ENCODE measurements at places on chromosomes 6 and 20. TPM values are rescaled to one million over a fixed set of nuclear protein-coding genes. Genes with fewer than 3 reads are reported as not detected.

The OR2H2 gene
- not detected for total RNA-seq

The ANGPT4 gene
- not detected for total RNA-seq

The CCN6 gene
- not detected for total RNA-seq

The DUSP22 gene
- 8.2 TPM for total RNA-seq

The SLC32A1 gene
- not detected for total RNA-seq

The OR2H1 gene
- not detected for total RNA-seq

The C20orf202 gene
- not detected for total RNA-seq

GRCh38 chr6:87606199-87606598 is 16.3 kb downstream of the ORC3 start:
- no peak for DNase-seq

DNA sequence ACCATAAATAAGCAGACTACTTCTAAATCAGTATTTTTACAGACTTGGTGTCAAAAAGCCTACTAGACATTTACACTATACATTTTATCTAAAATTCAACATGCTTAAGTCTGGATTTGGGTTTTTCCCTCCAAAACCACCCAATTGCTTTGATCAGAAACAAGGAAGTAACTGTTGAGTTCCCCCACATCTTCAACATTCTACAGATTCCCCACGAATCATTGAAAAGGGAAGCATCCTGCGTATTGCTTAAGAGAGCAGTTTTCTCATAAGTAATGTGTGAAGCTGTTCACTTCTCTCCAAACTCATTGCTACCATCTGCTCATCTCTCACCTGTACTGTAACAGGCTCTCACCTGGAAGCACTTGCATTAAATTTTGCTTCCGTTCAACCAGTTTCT is 36.4 kb upstream of the RNF144B start:
- DNase-seq = no peak

DNA sequence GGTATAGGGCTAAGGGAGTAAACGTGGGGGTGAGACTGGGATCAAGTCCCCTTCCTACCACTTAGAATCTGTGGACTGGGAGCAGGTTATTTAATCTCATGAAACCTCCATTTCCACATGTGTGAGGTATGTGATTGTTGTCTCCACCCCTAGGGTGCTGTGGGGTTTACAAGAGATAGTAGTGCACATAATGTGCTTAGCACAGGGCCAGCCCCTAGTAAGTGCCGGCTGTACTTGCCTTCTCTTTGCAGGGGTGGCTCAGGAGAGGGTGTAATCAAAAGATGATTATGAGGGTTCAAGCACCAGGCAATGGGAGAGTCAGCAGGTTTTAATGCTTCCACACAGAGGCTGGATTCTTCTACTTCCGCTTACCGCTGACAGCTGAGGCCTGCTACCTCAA is 6.9 kb downstream of the NT5E start:
- no peak for DNase-seq

DNA sequence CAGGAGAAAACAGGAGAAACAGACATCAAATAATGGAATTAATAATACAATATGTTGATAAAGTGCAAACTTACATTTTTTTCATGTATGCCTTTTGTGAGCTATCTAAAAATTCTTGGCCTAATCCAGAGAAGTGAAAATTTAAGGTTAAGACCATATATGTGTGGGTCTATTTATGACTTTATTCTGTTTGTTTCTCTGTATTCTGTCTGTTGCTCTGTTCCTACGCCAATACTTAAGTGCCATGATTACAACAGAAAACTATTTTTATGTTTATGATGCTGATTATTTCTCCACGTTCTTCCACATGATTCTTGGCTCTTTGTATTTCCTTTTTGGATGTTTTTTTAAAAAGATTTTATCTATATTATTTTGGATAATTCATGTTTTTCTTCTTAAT is 109.6 kb upstream of the MAP3K4 start:
- DNase-seq = no peak

DNA sequence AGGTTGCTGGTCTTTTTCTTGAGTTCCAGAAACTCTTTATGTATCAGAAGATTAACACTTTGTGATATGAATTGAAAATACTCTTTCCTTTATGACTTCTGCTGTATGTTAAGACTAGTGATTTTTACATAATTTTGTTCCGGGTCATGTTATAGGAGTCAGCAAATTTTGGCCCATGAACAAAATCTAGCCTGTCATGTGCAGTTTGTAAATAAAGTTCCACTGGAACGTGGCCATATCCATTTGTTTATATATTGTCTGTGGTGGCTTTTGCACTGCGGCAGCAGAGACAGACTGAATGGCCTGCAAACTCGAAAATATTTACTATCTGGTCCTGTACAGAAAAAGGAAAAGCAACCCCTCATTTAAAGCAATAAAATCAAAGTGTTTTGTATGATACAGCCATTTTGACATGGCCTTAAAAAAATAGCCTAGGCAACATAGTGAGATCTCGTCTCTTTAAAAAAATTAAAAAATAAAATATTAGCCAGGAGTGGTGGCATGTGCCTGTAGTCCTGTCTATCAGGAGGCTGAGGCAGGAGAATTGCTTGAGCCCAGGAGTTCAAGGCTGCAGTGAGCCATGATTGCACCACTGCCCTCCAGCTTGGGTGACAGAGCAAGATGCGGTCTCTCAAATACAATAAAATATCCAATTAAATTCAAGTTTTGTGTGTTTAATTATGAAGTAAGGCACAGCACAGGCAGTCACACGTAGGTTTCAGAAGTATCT is 36.9 kb downstream of the SNX9 start:
- no peak for DNase-seq

DNA sequence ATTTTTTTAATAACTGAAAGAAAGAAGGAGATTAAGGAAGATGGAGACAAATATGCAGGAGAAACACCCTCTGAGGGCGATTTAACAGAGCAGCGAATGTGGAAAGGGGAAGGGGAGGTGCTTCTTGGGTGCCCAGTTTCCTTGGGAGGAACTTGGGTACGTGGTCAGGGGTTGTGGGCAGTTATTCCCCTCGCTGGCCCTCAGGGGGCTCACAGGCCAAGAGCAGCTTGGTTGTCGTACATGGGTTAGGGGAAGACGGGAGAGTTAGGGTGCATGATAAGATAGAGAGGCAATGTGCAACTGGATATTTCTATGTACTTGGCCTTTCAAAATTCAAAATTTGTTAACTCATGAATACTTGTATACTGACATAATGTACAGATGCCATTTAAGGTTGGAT is 7.0 kb upstream of the TUBB2A start:
- no peak for DNase-seq

DNA sequence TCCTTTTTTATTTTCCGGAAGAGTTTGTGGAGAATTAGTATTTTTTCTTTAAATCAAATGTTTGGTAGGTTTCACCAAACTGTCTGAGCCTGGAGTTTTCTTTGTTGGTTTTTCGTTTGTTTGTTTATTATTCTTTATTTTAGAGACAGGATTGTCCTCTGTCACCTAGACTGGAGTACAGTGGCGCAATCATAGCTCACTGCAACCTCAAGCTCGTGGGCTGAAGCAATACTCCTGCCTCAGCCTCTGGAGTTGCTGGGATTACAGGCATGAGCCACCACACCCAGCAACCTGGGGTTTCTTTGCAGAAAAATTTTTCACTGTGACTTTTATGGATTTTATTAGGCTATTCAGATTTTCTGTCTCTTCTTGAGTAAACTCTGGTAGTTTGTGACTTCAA is 120.2 kb upstream of the LOC128125822 start:
- no peak for DNase-seq

GRCh38 chr6:157216570-157216969 is 106.7 kb downstream of the TMEM242 start:
- DNase-seq = no peak

GRCh38 chr6:28429781-28430180 is 13.5 kb downstream of the ZSCAN23 start:
- DNase-seq = no peak

- no peak for DNase-seq
These were observed 465.8 kb downstream of the FRK start for GRCh38 chr6:115594891-115595290.

GRCh38 chr20:14830466-14830865 is 493.1 kb upstream of the FLRT3 start:
- DNase-seq = no peak

- DNase-seq = no peak
These were observed 18.9 kb upstream of the TRAM2 start for GRCh38 chr6:52595796-52596130.

DNA sequence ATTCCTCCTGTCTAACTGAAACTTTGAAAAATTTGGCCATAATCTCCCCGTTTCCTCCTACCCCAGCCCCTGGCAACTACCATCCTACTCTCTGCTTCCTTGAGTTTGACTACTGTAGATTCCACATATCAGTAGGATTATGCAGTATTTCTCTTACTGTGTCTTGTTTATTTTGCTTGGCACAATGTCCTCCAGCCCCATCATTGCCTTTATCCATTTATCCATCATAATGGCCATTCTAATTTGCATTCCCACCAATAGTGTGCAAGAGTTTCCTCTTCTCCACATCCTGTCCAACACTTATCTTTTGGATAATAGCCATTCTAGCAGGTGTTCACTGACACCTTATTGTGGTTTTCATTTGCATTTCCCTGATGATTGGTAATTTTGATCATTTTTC is 202.3 kb downstream of the THBS2 start:
- DNase-seq = peak; percentile 49

DNA sequence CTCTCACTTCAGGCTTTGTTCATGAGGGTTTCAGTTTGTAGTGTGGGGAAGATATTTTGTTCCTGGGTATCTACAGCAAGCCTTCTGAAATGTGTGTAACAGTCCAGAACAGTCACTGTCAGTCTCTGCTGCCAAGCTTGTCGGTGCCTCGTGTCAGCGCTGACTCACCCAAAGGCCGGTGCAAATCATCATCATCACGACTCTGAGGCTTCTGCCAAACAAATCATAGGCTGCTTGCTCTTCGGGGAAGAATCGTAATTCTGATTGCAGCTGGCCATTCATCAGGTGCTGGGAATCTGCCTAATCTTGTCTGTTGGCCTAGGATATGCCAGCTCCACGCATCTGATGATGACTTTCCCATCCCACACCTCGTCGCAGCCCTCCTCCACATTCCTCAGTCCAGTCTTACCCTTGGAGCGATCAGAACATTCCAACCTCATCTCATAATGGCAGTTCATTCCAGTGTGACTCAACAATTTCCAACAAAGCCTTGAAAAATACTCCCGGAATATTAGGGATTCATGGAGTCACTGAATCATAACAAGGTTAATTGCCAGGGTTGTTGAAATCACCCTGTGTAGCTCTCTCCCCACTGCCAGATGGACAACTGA is 40.9 kb downstream of the ALDH8A1 start:
- peak; percentile 100 for DNase-seq

DNA sequence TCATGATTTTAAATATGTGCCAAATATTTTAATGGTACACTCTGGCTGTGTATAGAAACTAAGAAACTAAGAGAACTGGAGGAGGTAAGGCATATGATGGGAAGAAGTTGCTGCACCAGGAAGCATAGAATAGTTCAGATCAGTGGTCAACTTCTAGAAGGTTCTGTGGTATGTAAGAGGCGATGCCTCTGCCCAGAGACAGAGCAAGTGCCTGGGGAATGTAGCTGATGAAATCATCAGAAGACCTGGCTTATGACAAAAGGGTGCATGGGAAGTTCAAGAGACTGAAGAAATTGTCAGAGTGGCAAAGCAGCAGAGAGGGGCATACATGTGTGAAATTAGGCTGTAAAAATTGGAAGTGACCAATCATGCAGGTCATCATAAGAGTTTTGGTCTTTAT is 580.8 kb downstream of the BMP2 start:
- no peak for DNase-seq

GRCh38 chr20:5222919-5223634 is 93.7 kb downstream of the PROKR2 start:
- DNase-seq = peak; percentile 69

- no peak for DNase-seq
These were observed 22.3 kb downstream of the HTR1E start for GRCh38 chr6:86959656-86960055.

- no peak for DNase-seq
These were observed 46.2 kb upstream of the MDGA1 start for GRCh38 chr6:37743926-37744325.

DNA sequence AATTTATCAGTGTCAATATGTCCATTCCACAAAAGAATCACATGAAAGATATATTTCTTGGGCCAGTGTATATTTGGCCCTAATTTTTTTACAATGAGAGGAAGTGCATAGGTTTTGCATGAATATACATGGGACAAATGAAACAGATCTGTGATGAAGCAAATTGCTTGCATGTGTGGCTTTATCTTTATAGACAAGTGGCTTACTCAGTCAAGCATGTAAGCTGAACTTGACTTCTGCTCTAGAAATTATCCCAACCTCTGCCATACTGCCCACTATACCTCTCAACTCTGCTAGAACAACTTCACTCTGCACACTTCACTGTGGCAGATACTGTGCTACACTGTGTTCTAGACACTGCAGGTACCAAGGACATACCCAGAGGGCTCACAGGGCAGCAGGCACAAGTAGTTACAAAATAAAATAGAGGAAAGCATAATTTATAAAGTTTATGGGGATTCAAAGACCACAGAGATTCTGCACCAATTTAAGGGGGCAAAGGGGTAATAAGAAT is 349.2 kb upstream of the HSF2 start:
- DNase-seq = no peak

DNA sequence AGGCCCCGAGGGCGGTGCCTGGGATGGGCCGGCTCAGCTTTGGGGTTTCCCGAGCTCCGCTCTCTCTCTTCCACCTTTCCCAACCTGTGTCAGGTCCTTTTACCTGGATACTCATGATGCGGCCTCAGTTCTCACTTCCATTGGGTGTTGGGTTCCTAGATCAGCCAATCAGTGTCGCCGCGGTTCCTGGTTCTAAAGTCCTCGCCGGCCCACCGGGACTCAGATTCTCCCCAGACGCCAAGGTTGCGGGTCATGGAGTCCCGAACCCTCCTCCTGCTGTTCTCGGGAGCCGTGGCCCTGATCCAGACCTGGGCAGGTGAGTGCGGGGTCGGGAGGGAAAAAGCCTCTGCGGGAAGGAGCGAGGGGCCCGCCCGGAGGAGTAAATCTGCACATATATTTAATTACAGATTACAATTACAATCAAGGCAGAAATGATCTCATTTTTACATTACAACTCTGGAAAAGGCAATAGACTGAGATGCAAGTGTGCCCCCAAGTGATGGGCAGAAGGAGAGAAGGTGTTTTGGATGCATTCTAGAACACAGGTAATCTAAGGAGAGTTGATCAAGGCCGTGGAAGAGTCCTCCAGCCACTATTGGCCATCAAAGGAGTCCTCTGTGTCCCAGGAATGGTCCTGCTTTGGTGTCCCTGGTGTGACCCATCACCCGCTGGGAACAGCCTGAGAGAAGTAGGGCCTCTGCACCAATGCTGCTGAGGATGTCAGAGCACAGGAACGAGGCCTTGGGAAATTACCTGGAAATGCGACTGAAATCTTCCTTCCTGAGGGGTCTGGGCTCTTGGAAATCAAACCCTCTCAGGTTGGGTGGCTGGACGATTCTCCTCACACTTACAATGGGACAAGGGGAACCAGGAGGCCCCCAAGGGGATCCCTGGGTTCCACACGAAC is 34.7 kb upstream of the MICB start:
- peak; percentile 60 for DNase-seq

All from IMR-90 (cell line).